NCI-H2081 treated with DMSO at 0.1 percent for 48 hours (cell line): ENCODE measurements at places on chromosomes 2 and 18.

GRCh38 chr2:28326881-28327505 lies 65.7 kb upstream of the FOSL2 start:
- no peak for DNase-seq

- no peak for DNase-seq
These were observed 81.6 kb downstream of the ASAP2 start for GRCh38 chr2:9288233-9288632.

DNA sequence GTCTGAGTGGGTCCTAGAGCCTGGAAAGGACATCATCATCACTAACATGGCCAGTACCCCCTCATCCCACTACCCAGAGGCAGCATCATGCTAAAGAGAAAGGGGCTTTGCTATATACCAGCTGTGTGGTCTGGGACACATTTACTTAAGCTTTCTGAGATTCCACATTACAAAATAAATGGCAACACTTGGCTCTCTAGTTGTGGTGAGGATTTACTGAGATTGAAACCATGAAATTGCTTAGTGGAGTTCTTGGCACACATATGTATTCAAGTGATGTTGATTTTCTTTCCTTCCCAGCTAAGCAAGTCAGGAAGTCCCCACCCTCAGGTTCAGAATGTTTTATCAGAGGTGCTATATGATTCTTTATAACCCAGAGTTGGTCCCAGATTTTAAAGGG lies 362.0 kb downstream of the CLIP4 start:
- DNase-seq = no peak

- no peak for DNase-seq
These were observed 12.8 kb downstream of the REV1 start for GRCh38 chr2:99477054-99477453.

DNA sequence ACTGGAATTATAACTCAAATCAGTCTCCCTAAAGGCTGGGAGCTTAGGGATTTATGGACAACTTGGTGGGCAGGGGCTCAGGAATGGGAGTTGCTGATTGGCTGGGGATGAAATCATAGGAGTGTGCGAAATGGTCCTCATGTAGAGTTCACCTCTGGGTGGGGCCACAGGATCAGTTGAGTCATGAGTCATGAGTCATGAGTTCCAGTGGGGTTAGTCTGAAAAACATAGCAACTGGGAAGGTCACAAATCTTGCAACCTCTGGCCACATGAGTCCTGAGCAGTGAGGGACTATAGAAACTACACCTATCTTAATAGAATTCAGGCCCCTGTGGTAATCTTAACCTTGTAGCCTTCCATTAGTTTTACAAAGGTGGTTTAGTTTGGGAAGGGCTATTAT lies 383.3 kb downstream of the RBM43 start:
- no peak for DNase-seq

GRCh38 chr18:51531501-51531900 lies 334.0 kb upstream of the MEX3C start:
- no peak for DNase-seq

DNA sequence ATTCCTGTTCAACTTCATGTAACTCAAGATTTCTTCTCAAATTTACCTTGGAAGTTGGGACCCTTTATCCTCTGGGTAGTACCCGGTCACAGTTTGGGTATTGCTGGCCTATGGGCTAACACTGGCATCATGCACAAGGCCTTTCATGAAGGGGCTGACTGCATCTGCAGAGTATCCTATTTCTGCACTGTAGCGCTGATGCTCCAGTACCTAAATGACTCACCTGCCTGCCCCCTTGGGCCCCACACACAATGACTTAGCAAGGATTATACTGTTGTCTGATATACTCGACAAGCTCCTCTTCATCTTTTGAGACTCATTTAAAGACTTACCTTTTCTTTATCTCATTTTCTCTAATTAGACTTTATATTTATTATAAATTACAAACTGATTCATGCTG lies 39.9 kb downstream of the DNAH6 start:
- no peak for DNase-seq

DNA sequence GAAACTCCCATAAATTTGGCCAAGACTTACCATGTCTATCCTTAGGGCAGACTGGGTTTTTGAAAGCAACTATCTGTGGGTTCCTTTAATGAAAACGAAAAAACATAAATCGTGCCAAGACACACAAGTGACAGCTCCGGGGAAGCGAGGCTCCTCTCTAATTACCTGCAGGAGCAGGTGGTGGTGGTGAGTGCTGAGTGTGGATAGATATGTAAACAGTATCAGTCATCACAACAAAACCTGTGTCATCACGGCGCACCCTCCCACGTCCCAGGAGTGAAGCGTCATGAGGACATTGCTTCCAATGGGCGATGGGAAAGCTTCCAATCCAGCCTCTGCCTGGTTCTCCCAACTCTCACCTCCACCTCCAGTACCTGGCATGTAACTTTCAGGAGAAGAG lies 31.3 kb downstream of the ACKR3 start:
- no peak for DNase-seq

- no peak for DNase-seq
These were observed 117.3 kb upstream of the SEC11C start for GRCh38 chr18:59022167-59022945.

DNA sequence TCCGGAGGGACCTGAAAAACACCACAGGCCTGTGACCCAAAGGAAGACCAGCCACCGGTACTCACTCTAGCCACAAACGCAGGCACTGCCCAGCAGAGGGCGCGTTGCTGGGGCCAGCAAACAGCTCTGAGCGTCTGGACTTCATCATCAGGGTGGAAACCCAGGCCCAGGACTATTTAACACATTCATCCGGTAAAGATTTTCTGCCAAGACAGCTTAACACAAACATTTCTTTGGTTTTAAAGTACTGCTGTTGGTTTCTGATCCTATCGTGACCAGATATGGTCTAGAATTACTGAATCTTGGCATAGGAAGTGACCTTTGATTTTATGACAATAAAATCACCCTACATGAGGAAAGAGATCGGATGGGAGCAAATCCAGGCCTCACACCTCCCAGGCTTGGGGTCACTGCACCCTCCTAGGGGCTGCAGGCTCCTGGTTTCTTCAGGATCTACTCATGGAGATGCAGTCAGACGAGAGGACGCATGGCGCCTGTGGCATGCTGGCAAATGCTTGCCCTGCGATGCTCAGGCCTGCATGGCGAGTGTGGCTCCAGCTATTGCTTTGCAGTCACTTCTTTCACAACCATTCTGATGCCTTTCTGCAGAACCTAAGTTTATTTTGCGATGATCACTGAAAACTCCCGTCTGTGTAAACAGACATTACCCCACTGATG lies 130.4 kb downstream of the COL4A4 start:
- DNase-seq = no peak

DNA sequence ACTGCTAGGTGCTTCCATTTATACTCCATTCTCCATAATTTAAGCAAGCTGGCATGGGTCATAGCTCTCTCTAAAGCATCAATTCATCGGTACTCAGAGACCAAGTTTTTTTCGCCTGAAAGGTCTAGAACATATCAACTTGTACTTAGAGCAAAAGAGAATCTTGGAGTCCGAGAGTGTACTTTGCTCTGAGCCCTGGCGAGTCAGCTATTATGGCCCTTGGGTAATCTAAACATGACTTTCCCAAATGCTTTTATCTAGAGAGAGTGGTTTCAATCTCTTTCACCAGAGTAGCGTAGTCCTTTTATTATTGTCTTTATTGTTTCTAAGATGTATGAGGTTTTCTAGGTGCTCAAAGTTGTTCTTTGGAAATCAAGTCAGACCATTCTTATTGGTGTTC lies 34.4 kb downstream of the MAIP1 start:
- DNase-seq = no peak
